Right kidney (tissue), 9 donors: ENCODE measurements at places on chromosomes 1 and 21.

- no peak for DNase-seq
Observed at GRCh38 chr1:36425791-36426190, 24.5 kb downstream of the OSCP1 start.

- DNase-seq: no peak
Observed at GRCh38 chr1:179094818-179095217, 12.9 kb downstream of the TOR3A start.

DNA sequence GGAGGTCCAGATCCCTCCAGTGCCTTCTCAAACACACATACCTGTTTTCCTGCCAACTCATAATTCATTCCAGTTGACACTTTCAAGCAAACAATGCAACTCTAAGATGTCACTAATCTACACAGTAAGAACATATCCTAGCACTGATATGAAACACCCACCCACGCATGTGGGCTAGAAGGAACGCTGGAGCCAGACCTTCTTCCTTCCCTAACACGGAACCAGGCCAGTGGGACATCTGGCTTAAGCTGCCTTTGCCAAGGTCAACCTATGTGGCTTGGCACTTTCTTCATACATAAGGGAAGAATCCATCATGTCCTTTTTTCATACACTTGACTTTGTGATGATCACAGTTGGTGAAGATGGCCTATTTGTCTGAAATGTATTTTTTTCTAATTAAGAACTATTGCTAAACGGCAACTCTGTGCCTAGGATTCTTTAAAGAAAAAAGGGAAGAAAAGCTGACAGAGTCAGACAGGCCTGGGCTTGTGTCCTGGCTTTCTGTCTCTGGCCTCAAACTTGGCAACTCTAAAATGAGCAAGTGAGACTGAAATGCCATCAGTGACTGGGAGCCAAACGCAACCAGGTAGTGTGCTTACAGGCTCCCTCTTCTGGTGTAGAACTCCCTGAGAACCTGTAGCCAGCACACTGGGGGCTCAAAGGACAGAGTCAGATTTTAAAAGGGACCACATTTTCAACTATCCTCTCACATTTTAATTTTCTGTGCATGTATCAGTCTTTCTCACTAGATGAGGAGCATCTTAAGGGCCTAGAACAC lies 92.6 kb upstream of the BEND5 start:
- no peak for DNase-seq

DNA sequence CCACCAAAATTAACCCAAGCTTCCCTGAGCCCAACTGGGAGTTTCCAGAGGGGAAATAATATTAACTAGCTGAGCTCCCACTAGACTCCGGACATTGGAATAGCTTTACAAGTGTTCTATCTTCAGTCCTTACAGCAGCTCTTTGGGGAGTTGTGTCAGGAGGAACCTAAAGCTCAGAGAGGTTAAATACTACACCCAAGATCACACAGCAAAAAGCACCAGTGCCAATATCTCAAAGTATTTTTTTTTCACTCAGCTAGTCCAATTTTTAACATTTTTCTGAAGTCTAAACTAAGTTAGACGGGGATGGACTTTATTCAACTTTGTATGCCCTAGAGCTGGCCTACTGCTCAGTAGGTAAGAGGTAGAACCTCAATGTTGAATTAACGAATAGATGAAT lies 82.5 kb downstream of the ATP1A1 start:
- DNase-seq: no peak

DNA sequence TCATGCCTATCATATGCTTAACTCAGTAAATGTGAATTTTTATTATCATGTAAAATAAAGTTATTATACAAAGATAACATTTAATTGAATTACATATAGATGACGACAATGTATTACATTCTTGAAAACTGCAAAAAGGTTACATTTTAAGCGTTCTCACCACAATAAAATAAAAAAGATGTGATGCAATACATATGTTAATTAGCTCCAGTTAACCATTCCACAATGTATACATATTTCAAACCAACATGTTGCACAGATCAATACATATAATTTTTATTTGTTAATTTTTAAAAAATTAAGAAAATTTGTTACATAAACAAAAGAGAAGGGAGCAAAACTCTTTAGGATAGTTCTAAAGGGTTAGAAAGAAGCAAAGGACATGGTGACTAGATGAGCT lies 183.7 kb downstream of the VAV3 start:
- DNase-seq: no peak

- peak; percentile 54 for DNase-seq
Observed at GRCh38 chr1:117036018-117036461, 24.1 kb upstream of the TTF2 start.

GRCh38 chr1:55943721-55944435 lies 635.5 kb downstream of the PLPP3 start:
- DNase-seq: no peak
